ENCODE measurements at places on chromosomes 5 and 9. TPM values are rescaled to one million over a fixed set of nuclear protein-coding genes. Genes with fewer than 3 reads are reported as not detected.

Gene OR4F3
- not detected for total RNA-seq

Gene NR5A1
- total RNA-seq, result not detected

DNA sequence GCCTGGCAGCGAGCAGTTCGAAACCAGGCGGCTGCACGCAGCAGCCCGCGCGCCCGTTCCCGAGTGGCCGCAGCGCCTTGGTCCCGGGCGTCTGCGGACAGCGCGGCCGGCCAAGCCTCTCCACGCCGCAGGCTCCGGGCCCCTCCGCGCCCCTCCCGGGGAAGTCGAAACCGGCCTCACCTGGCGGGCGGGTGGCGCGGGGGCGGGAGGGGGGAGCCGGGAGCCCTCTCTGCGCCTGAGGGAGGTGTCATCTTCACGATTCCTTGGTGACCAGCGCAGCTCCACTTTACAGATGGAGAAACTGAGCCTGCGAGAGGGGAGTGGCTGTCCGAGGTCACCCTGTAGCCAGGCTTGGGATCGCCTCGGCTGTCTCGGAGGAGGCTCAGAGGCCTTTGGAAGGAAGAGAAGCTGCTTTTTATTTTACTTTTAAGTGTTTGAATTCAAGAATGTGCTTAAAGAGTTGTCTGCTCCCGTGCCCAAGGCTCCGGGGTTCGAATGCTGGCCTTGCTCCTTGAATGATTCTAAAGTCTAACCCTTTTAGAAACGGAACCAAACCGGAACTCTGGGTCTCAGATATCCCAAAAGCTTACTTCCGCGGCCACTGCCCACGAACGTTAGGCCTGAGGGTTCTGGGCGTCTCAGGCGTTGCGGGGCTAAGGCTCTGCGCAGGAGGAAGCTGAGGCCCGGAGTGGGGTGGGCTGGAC lies 662 bp downstream of the SUSD3 start:
- H3K36me3 ChIP-seq, result no peaks in the 10 kb centered on the region
- H3K27me3 ChIP-seq, result no peaks in the 10 kb centered on the region
- H3K27ac ChIP-seq, result peak overlapping the region; percentile 25
- H3K4me1 ChIP-seq, result peaks cover 16% of the 10 kb centered on the region

DNA sequence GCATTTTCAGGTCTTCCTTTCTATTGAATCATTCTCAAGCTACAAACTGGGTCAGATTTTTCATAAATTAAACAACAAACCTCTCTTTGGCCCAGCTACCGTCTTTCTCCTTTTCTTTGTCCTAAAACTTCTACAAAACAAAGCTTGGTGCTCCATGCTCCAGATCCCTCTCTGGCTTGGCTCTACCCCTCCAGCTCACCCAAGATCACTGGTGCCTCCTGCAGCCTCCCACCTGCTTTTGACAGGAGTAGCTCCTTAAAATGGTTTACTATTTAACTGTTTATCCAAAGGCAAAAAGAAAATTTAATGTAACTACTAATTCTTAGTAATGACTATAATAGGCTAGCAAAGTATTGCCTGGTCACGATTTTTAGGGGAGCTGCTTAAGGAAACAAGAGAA lies 10.7 kb upstream of the SERINC5 start:
- DNase-seq, result no peak
- H3K27ac ChIP-seq, result no peak overlapping the region
- no peaks in the 10 kb centered on the region for H3K4me1 ChIP-seq

DNA sequence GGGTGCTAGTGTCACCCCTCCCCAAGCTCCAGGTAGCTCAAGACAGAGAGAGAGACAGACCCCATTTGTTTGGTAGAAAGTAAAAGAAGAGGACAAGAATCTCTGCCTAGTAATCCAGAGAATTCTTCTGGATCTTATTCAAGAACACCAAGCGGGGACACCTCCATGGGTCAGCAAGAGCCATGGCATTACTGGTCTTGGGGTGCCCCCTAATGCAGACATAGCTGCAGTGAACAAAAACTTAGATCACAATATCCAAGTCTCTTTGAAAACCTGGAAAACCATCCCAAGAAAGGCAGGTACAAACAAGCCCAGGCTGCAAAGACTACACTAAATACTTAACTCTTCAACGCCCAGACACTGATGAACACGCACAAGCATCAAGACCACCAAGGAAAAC lies 29.9 kb upstream of the PDE4D start:
- no peak for DNase-seq
- no peaks in the 10 kb centered on the region for H3K27me3 ChIP-seq
- H3K4me1 ChIP-seq, result no peaks in the 10 kb centered on the region
- no peaks in the 10 kb centered on the region for H3K36me3 ChIP-seq
- H3K4me3 ChIP-seq, result no peak overlapping the region
- no peak overlapping the region for H3K27ac ChIP-seq

GRCh38 chr9:137663584-137663983 lies 44.8 kb downstream of the EHMT1 start:
- H3K4me1 ChIP-seq, result no peaks in the 10 kb centered on the region
- DNase-seq, result no peak
- no peaks in the 10 kb centered on the region for H3K27me3 ChIP-seq
- H3K36me3 ChIP-seq, result no peaks in the 10 kb centered on the region
- no peak overlapping the region for H3K4me3 ChIP-seq
- no peak overlapping the region for H3K27ac ChIP-seq

- DNase-seq, result peak; percentile 76
- no peaks in the 10 kb centered on the region for H3K27me3 ChIP-seq
- H3K4me3 ChIP-seq, result peak overlapping the region; percentile 75
- H3K27ac ChIP-seq, result peak overlapping the region; percentile 93
Observed at GRCh38 chr9:121744002-121744686, 92.7 kb downstream of the DAB2IP start.

Gene FAT2
- total RNA-seq, result 0.13 TPM

GRCh38 chr9:135246248-135247205 lies 159.1 kb downstream of the OLFM1 start:
- no peaks in the 10 kb centered on the region for H3K36me3 ChIP-seq
- no peaks in the 10 kb centered on the region for H3K4me1 ChIP-seq
- peak; percentile 41 for DNase-seq
- no peak overlapping the region for H3K27ac ChIP-seq

Gene CLPTM1L
- 96.6 TPM for total RNA-seq

DNA sequence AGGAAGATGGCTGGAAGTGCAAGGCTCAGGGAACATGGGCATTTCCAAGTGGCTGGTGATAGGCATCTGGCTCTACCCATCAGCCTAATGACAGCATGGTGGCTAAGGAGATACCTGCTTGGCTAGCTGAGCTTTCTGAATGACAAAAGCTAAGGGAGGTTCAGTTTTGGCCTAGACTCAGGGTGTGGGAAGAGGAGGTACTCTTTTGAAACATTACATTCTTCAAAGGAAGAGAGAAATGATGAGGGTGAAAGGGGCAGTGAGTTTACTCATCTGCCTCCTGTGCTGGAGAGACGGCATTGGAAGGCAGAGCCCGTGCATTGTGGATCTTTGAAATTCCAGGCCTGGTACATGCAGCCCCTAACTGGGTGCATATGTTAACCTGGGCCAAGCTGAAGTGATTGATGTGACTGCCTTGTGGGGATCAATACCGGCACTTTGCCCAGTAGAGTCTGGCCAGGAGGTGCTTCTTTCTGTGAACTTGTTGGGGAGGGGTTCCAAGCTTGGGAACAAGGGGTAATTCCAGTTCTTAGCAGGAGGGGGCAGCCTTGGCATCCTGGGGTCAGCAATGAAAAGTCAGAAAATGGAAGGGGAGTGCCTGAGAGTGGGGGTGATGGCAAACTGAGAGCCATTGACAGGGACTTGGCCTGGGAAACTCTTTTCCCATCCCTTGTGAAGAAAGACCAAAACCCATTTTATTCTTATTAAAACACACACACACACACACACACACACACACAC lies 108.6 kb downstream of the ACER2 start:
- no peak for DNase-seq
- no peaks in the 10 kb centered on the region for H3K36me3 ChIP-seq
- H3K4me1 ChIP-seq, result no peaks in the 10 kb centered on the region
- H3K4me3 ChIP-seq, result no peak overlapping the region
- no peak overlapping the region for H3K27ac ChIP-seq

Gene HMHB1
- not detected for total RNA-seq

DNA sequence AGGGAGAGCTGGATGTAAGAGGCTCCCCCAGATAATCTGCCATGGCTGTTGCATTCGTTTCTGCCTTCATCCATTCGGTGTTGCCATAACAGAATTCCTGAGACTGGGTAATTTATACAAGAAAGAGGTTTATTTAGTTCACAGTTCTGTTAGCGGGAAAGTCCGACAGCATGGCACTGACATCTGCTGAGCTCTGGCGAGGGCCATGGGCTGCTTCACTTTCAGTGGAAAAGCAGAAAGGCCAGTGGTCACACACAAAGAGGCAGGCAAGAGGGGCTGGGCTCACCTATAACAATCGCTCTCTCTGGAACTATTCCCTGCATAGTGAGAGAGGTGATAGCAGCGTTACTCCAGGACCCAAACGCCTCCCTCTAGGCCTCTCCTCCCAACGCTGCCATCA lies 305.9 kb downstream of the MLLT3 start:
- H3K4me3 ChIP-seq, result no peak overlapping the region
- no peaks in the 10 kb centered on the region for H3K27me3 ChIP-seq
- DNase-seq, result no peak
- no peak overlapping the region for H3K27ac ChIP-seq
- H3K36me3 ChIP-seq, result no peaks in the 10 kb centered on the region

- no peak overlapping the region for H3K4me3 ChIP-seq
- no peaks in the 10 kb centered on the region for H3K36me3 ChIP-seq
- peak; percentile 41 for DNase-seq
- no peak overlapping the region for H3K27ac ChIP-seq
- H3K27me3 ChIP-seq, result no peaks in the 10 kb centered on the region
Observed at GRCh38 chr9:114287001-114287762, 35.7 kb upstream of the ORM1 start.

Gene SLCO6A1
- not detected for total RNA-seq

DNA sequence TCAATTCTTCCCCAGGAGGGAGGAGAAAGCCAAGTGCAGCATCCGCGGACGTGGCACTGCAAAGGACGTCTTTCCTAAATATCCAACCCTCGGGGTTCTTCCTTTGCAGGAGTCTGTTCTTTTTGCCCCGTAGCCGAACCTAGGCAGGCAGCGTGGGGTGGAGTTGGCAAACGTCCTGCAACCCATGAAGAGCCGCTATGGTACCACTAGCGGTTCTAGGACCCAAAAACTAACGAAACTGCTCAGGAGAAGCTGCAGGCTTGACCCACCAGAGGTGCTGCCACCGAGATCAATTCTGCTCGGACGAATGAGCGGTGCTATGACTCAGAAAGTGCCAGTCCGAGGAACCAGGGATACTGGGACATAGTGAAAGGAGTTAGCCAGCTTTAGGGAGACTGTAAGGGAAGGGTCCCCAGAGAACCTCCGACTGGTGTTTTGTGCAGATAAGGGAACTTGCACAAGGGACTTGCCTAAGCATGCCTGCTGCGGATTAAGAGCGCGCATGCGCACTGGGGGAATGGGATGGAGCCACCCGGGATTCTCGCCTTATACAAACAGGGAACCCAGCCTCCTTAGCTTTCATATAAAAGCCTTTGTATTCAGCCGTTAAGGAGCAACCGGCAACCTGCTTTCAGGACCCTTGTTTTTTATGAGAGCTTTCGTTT lies 32.7 kb downstream of the ANXA2R start:
- no peaks in the 10 kb centered on the region for H3K36me3 ChIP-seq
- H3K4me3 ChIP-seq, result peak overlapping the region; percentile 56
- no peaks in the 10 kb centered on the region for H3K4me1 ChIP-seq
- peaks cover 75% of the 10 kb centered on the region for H3K27me3 ChIP-seq
- peak overlapping the region; percentile 84 for H3K27ac ChIP-seq
- peak; percentile 81 for DNase-seq

DNA sequence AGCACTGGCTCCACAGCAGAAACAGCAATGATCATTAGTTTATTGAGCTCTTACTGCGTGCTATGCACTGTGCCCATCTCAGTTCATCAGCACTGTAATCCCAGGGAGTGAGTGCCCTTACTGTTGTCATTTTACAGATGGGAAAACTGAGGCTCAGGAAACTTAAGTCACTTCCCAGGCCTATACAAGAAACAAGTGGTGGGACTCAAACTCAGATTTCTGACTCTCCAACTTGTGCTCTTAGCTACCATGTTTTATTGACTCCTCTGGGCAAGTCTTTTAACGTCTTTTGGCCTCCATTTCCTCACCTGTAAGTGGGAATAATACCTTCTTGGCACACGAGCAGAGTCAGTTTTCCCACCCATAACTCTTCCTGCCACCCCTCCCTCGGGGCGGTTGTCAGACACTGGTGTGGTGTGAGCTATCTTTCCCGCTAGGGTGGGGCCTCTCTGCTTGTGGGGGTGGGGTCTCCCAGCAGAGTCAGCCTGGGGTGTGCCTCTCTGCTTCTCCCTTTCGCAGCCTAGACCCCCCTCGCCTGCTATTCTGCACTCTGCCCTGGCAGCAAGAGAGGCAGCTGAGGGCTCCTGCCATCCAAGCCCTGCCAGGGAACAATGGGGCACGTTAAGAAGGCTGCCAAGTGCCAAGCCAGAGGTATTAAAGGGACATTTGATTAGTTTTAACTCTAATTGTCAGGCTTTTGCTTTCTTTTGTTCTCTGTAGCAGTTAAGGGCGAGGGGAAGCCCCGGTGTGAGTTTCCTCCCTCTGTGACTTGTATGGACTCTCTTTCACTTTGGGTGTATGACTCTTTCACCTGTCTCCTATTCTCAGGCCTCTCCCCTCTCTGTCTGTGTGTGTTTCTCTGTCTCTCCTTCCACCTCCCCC lies 12.1 kb downstream of the GALNT10 start:
- no peak for DNase-seq
- no peaks in the 10 kb centered on the region for H3K36me3 ChIP-seq
- no peak overlapping the region for H3K27ac ChIP-seq
- H3K27me3 ChIP-seq, result no peaks in the 10 kb centered on the region
- no peaks in the 10 kb centered on the region for H3K4me1 ChIP-seq
- no peak overlapping the region for H3K4me3 ChIP-seq

Gene UNC5A
- total RNA-seq, result 1.5 TPM

DNA sequence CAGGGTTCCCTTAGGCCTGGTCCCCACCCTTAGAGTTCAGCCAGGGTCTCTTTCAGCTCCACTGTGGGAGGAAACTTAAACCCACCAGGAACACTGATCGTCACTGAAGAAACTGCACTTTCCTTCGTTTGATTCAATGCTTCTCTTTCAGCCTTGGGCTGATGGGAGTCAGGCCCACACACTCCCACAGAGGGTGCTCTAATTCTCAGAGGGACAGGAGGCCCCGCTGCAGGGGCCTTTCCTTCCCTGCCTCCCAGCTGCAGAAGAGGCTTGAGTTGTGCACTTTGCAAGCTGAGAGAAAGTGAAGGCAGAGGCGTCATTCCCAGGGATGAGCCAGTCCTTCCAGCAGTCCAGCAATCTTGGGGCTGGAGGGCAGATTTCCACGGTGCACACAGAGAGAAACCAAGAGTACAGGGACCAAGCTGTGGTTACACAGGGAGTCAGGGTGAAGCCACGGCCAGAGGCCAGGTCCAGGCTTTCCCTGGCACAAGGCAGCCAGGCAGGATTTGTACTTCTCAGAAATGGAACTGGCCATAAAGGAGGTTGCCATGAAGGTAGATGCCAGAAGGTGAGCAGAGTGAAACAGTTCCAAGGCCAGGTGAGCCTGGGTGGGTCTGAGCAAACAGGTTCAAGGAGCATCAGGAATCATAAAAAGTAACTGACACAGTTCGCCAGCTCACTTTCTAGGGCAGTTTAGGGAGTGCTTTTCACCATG lies 10.4 kb upstream of the GLIPR2 start:
- no peak overlapping the region for H3K27ac ChIP-seq
- no peak for DNase-seq
- H3K27me3 ChIP-seq, result no peaks in the 10 kb centered on the region
- no peaks in the 10 kb centered on the region for H3K36me3 ChIP-seq
- no peak overlapping the region for H3K4me3 ChIP-seq

GRCh38 chr5:77945874-77946273 lies 169.7 kb upstream of the TBCA start:
- no peak overlapping the region for H3K4me3 ChIP-seq
- H3K36me3 ChIP-seq, result no peaks in the 10 kb centered on the region
- DNase-seq, result peak; percentile 20
- no peaks in the 10 kb centered on the region for H3K4me1 ChIP-seq
- H3K27ac ChIP-seq, result no peak overlapping the region

- no peak overlapping the region for H3K4me3 ChIP-seq
- peaks cover 3% of the 10 kb centered on the region for H3K4me1 ChIP-seq
- no peaks in the 10 kb centered on the region for H3K27me3 ChIP-seq
- no peak overlapping the region for H3K27ac ChIP-seq
Observed at GRCh38 chr5:134541736-134542376, 16.4 kb downstream of the JADE2 start.

All from kidney (tissue), 22 donors.